ENCODE measurements at places on chromosomes 11 and 22. TPM values are rescaled to one million over a fixed set of nuclear protein-coding genes. Genes with fewer than 3 reads are reported as not detected.

DNA sequence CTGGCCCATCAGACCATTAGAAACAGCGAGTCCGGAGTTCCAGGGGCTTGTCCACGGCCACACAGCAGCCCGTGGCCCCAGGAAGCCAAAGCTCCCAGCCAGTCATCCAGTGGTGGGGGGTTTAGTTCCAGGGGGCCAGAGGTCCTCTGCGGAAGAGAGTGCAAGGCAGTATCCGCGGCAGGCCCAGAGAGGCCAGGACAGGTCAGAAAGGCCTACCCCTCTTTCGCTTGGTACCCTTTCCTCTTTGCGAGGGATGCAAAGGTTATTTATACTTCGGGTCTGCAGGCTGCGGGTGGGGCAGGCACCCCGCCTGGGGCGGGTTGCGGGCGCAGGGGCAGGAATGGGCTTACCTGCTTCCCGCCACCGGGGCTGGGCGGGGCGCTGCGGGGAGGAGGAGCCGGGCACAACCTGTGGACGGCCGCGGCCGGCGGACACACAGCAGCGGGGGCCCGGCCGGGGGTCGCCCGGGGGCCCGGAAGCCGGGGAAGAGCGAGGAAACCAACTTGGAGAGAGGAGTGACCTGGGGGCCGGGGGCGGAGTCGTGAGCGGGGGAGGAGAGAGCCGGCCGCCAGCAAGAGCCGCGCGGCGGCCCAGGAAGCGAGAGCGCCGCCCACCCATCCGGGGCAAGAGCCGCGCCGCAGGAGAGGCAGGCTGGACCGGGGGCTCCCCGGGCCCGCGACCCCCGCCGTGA lies at the start of gene SH3BP1:
TSS of gene SH3BP1 (plus strand) at position 600 of the 691 bp plus-strand sequence. CDS start 119 bp downstream, outside the sequence.
- DNase-seq = no peak

DNA sequence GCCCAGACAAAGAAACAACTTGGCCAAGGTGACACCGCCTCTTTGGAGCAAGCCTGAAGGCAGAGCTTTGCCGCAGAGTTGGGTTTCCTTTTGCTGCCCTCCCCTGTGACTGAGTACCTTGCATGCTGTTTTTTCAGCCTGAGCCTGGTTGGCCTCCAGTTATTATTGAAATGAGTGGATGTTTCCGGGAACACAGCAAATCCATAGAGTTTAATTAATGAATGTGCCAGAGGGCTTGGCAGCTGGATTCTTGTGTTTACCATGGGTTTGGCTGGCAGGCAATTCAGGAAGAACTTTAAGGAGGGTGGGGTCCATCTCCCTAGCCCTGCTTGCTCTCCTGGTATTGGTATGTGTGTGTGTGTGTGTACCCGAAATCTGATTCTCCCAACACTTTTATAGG lies 65.6 kb upstream of the CRYBB3 start:
- no peak for DNase-seq

GRCh38 chr22:39514373-39514973 lies 5.9 kb upstream of the ATF4 start:
- DNase-seq = peak; percentile 86

The PNPLA5 gene
- total RNA-seq = 2.5 TPM

DNA sequence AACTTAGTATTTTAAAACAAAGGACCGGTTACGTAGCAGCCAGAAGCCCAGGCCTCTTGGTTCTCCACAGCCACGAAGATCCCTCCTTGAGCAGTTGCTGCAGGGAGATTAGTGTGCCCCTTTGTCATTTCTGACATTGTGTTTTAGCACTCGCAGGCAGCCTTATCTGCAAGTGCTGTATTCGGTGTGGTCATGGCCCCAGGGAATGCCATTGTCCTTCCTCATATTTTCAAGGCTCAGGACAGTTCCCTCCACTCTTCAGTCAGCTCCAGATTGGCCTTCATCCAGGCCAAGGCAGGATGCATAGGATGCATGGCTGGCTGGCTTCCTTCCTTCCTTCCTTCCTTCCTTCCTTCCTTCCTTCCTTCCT lies 88.5 kb downstream of the ZBTB16 start:
- no peak for DNase-seq

DNA sequence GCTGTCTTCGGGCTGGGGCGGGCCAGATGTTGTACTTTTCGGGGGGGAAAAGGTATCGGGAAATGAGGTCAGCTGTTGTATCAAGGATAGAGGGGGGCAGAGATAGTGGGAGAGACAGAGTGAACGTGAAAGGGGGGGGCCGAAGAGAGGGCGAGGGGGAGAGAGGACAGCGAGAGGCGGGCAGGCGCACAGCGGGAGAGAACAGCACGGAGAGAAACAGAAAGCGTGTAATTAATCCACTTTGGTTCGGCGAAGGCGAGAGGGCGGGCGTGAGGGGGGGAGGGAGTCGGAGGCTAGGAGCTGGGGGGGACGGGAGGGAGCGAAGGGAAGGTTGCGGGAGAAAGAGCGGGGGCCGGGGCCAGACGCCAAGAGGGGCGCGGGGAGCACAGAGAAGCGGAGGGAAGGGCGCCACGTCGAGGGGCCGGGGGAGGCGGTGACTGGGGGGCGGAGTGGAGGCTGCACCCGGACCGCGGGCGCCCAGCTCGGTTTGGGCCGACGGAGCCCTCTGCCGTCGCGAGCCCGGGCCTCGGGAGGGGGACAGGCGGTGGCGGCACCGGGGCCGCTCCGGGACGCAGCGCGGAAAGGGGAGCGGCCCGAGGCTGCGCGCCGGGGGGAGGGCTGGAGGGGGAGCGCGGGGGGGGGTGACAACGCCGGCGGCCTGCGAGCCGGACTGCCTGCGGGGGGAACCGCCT lies 612 bp downstream of the IGF2 start:
- no peak for DNase-seq

DNA sequence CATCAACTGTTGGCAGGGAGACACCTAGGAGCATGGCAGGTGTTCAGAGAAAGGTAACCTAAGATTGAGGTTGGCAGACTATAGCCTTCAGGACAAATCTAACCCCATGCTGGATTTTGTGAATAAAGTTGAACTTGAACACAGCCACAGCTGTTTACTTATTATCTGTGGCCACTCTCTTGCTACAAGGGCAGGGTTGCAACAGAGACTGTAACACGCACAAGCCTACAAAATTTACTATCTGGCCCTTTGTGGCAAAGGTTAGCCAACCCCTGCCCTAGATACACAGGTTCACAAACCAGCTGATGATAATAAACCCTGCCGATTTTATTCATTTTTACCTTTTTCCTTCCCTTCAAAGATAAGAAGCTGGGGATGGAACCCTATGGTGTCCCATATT lies 2.5 kb downstream of the THYN1 start:
- DNase-seq = no peak

The APOBEC3A gene
- total RNA-seq = not detected

DNA sequence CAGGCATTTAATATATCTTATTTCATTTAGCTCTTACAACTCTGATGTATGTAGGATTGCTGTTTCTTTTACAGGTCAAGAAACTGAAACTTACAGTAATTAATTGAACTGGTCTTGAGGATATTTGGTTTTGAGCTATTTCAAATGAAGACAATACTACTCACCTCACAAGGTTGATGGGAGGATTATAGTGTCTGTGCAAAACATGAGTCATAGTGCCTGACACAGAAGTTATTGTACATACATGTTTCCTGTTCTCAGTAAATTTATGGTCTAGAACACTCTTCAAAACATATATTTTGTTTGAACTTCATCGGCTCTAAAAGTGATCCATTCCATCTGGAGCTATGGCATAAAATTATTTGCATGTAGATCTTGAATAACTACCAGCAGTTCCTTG lies 61.9 kb downstream of the CECR2 start:
- DNase-seq = no peak

The LMNTD2 gene
- total RNA-seq = 8.1 TPM

GRCh38 chr11:29005401-29005980 lies 897.3 kb downstream of the METTL15 start:
- no peak for DNase-seq

The UBQLNL gene
- total RNA-seq = 3.6 TPM

DNA sequence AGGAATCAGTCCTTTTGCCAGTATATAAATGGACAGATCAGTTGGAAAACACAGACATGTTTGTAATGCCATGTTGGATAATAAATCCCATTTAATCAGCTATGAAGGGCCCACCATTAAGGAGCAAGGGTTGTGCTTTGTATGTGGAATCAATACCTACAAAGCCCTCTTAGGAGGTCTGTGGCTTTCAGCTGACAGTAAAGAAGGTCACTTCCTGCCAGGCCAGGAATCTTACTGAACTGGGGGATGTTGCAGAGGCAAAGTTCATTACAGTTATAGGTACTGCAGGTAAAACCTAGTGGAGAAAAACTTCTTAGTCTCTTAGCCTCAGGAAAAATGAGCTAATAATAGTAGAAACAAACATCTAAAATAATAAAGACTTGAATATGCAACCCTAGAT lies 129.5 kb downstream of the FAM76B start:
- DNase-seq = no peak

- no peak for DNase-seq
Measured at GRCh38 chr11:72520815-72521214, 86.5 kb upstream of the CLPB start.

The DAGLA gene
- total RNA-seq = 1.2 TPM

DNA sequence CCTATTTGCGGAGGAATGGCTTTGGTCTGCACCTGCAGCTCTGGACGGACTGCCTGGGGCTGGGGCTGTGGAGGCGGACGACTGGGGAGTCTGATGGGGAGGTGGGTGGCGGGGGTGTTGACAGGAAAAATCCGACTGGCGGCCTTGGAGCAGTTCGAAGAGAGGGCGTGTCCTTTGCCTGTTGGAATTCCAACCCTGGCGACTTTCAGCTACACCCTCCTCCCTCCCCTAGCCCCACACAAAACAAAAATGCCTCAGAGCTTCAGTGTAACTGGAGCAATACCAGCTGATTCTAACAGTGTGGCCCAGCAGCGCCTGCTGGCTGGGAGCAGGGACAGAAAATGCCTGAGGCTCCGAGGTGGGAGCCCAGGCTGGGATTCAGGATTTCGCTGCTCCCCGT lies 85.4 kb downstream of the ATXN10 start:
- no peak for DNase-seq

GRCh38 chr22:36327922-36328551 lies 59.7 kb downstream of the MYH9 start:
- DNase-seq = no peak

- no peak for DNase-seq
Measured at GRCh38 chr22:22161924-22162851, 82.4 kb upstream of the VPREB1 start.

GRCh38 chr11:76253416-76253815 lies 47.1 kb upstream of the WNT11 start:
- no peak for DNase-seq

DNA sequence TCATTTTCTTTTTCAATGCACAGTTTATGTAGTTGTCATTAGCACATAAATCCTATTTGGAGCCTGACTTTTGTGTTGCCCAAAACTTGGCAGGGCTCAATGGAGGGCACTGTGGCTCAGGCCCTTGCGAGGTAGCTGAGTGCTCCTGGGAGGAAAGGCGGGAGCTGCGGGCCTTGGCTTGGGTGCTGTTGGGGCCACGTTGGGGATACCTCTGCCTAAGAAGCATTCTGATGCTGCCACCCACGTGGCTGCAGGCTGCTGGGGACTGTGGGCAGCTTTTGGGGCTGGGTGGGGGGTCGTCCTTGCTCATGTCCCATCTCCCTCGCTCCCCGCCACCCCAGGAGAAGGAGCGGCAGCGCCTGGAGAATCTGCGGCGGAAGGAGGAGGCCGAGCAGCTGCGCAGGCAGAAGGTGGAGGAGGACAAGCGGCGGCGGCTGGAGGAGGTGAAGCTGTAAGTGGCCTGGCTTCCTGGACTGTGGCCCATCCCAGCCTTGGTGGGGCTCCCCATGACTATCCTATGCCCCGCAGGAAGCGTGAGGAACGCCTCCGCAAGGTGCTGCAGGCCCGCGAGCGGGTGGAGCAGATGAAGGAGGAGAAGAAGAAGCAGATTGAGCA lies 20.9 kb downstream of the INCENP start:
- DNase-seq = peak; percentile 77

DNA sequence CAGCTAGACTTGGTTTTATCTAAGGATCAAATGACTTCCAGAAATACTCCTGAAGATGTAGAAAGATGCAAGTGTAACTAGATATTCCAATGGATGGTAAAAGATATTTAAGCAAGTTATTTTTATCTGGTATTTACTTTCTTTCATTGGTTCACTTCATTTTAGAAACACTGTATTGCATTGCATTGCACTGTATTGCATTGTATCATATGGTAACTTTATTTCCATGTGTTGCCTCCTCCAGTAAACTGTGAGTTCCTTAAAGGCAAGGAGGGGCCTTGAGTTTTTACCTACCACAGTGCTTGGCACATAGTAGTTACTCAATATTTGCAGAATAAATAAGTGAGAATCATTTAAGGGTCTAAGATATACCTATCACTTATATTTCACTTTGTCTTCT lies 31.8 kb upstream of the FLI1 start:
- DNase-seq = no peak

- peak; percentile 66 for DNase-seq
Measured at GRCh38 chr11:70032943-70033710, 45.0 kb upstream of the ANO1 start.

- DNase-seq = no peak
Measured at GRCh38 chr11:2423157-2424025, 20.9 kb downstream of the TRPM5 start.

- DNase-seq = no peak
Measured at GRCh38 chr11:131943295-131943694, 572.9 kb downstream of the NTM start.

DNA sequence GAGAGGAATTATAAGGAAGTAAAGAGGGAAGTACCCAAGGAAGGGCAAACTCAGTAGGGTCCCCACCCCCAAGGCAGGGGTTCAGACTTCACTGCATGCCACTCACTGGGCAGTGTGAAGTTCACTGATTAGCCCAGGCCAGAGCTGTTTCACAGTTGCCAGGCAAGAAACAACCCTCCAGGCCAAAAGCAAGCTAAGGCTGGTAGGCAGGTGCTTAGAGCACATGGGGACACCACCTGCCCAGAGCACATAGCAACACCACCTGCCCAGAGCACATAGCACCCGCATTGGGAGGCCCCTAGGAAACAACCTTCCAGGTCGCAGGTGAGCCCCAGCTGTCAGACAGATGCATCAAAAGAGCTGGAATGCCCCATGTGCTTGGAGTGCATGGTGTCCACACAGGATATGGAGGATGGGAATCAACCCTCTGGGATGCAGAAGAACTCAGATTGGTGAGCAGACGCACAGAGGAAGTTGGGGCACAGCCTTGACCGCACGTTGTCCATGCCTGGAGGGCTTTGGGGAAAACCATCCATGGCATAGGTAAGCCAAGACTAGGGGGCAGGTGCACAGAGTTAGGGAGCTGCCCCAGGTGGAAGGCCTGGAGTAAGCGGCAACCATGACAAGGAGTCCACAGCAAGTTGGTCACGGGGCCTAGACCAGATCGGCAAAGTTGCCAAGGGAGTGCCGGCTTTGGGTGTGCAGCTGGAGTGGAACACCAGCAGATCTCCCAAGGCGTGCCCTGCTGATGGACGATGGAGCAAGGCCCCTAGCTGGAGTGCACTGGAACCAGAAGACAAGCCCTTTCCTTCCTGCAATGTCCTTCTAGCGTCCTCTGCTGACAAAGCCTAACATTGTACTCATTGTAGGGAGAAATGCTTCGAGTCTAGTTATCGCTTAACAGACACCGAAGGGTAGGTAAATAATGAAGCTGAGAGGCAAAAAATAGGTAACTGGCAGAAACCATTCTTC lies 7.8 kb upstream of the TMEM216 start:
- DNase-seq = no peak

The KCNJ11 gene
- total RNA-seq = 1.7 TPM
